ENCODE measurements at places on chromosomes 5 and 9.

DNA sequence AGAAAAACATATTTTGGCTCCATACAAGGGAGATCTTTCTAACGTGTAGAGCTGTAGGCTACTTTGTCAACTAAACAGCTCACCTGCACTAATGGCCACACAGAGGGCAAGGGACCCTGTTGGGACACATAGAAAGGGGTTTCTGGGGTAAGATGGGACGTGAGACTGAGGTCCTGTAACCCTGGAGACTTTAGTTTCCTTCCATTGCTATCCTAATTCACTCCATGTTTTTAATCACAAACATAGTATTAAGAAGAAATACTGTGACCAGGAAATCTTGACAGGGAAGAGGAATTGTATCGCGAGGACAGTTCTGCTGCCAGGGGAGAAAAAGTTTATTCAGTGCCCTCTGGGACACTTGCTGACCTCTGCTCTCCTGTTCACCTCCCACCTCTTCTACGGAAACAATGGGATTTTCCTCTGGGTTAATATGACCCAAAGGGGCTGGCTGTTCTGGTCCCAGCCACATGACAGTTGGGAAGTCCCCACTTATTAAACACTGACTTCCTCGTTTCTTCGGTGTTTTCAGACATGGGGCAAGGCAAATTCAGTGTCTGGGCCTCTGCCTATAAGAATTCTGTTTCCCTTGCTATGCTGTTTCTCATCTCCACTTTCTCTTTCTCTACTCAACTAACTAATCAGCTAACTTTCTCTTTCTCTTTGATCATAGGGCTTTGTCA is 106.9 kb upstream of the SEMA6A start:
- no peak for DNase-seq

GRCh38 chr5:159759791-159760290 is 156.4 kb upstream of the ADRA1B start:
- DNase-seq, result no peak

GRCh38 chr9:88092797-88093331 is 45.4 kb downstream of the SPATA31C2 start:
- DNase-seq, result no peak

- DNase-seq, result no peak
Measured at GRCh38 chr9:123556464-123557435, 200.8 kb downstream of the CRB2 start.

- no peak for DNase-seq
Measured at GRCh38 chr5:37915097-37915736, 75.4 kb upstream of the GDNF start.

- no peak for DNase-seq
Measured at GRCh38 chr5:105230516-105231157, 1668.0 kb upstream of the NUDT12 start.

- DNase-seq, result no peak
Measured at GRCh38 chr5:100260968-100261367, 274.2 kb upstream of the FAM174A start.

DNA sequence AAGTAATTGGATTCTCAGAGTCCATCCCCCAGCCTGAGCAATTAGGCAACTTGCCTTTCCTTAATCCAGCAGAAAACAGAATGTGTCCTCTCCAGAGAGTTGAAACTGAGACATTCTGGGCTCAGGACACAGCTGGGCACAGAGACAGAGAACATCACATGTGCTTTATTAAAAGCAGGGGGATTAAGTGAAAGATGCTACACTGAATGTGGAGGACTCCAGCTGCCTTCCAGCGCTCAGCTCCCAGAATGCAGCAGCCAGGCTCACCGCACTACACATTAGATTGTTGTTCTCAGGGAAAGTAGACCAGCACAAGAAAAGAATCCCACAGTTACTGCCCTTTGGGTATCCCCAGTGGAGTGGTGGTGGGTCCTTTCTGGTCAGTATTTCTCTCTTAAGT is 141.6 kb upstream of the IL12B start:
- no peak for DNase-seq

DNA sequence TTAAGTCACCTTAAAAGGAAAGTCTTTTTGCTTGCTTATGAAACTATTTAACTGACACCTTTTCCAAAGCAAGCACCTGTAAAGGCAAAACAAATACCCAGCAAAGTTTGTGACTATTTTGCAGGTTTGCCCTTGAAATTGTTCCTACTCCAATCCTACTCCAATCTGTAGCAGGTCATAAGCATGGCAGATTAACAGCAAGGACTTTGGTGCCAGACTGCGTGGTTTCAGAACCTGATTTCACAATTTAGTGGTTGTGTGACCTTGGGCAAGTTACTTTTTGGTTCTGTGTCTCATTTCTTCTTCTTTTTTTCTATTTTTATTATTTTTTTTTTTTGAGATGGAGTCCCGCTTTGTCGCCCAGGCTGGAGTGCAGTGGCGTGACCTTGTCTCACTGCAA is 282.1 kb downstream of the RFX3 start:
- DNase-seq, result no peak

GRCh38 chr5:14357851-14358250 is 214.7 kb downstream of the TRIO start:
- DNase-seq, result no peak

DNA sequence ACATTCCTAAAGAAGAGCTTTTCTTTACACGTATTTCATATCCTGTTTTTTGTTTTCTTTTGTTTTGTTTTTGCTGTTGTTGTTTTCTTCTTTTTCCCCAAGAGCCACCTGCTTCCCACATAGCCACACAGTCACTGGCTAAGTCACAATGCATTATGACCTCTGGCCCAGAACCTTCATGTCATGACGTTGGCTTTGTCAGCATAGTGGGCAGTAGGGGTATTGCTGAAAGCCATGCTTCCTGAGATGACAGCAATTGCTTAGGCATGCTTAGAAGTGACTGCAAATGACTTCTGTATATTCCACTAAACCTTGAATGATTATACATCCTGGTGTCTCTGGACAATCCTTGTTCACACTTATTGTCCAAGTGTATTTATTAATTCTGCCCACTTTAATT is 375.8 kb downstream of the TAF11L14 start:
- no peak for DNase-seq

GRCh38 chr5:78908173-78909061 is 76.7 kb downstream of the ARSB start:
- no peak for DNase-seq

DNA sequence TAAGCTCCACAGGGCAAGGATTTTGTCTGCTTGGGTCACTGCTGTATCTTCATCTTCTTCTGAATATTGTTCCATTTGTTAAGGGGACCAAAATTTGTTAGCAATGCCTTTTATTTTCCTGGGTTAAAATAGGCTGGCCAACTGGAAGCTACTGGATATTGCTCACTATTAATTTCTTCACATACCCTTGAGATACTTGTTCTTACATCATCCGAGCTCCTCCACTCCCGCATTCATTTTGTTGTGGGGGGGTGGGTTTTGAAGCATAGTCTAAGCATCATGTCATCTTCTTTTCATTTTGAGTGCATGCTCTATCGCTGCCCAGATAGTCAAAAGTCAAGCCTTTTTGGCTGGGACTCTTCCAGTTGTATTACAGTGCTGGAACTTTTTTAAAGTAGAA is 42.5 kb upstream of the PIK3R1 start:
- DNase-seq, result no peak

DNA sequence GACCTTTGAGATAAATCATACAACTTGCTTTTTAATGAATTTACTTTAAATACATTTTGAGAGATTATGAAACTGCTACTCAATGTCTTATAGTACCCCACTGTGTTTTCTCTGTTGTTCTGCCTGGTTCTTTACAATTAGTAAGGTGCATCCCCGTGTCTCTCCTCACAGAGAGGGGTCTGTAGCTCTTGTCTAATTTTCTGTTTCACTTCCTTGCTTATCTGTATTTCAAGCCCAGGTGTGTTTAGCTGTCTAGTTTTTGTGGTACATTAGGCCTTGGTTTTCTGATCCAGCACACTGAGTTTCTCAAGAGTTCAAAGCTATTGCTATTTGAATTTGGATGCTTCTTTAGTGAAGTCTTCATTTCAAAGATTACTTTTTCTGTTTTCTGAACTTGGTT is 105.1 kb downstream of the MAST4 start:
- no peak for DNase-seq

GRCh38 chr9:132408521-132408920 is 1.5 kb upstream of the CFAP77 start:
- DNase-seq, result peak; percentile 40

Data from hematopoietic multipotent progenitor cell treated with erythropoietin and hydrocortisone succinate and interleukin-3 and kit ligand, for 15 days (in vitro differentiated cells).